ENCODE measurements at places on chromosomes 16 and 17. TPM values are rescaled to one million over a fixed set of nuclear protein-coding genes. Genes with fewer than 3 reads are reported as not detected.

LHX1 gene
- polyA plus RNA-seq: 88.7 TPM

MRC2 gene
- polyA plus RNA-seq: 93.9 TPM

NPIPB8 gene
- 1.3 TPM for polyA plus RNA-seq

KRT13 gene
- polyA plus RNA-seq: 6.2 TPM

SALL1 gene
- polyA plus RNA-seq: 111 TPM

INCA1 gene
- polyA plus RNA-seq: 8.2 TPM

TNFRSF12A gene
- 13.0 TPM for polyA plus RNA-seq

PRDM7 gene
- 0.10 TPM for polyA plus RNA-seq

GAS2L2 gene
- not detected for polyA plus RNA-seq

SLFN12 gene
- polyA plus RNA-seq: 20.8 TPM

CNGB1 gene
- 0.12 TPM for polyA plus RNA-seq

IL17C gene
- not detected for polyA plus RNA-seq

SMIM36 gene
- 0.17 TPM for polyA plus RNA-seq

VAT1L gene
- polyA plus RNA-seq: 5.8 TPM

FBXW10B gene
- 0.94 TPM for polyA plus RNA-seq

TBC1D3C gene
- polyA plus RNA-seq: not detected

NHLRC4 gene
- 7.9 TPM for polyA plus RNA-seq

ELMO3 gene
- 4.8 TPM for polyA plus RNA-seq

CCDC92B gene
- polyA plus RNA-seq: 0.22 TPM

LPCAT2 gene
- polyA plus RNA-seq: 10.0 TPM

SSTR5 gene
- 0.11 TPM for polyA plus RNA-seq

THAP11 gene
- 33.4 TPM for polyA plus RNA-seq

NUFIP2 gene
- 33.4 TPM for polyA plus RNA-seq

FBXW10 gene
- polyA plus RNA-seq: 0.61 TPM

ACSM2A gene
- polyA plus RNA-seq: 60.4 TPM

DNAI2 gene
- polyA plus RNA-seq: 0.19 TPM

OTOP2 gene
- 0.03 TPM for polyA plus RNA-seq

DCUN1D3 gene
- 9.1 TPM for polyA plus RNA-seq

FA2H gene
- 4.0 TPM for polyA plus RNA-seq

MT1H gene
- 76.0 TPM for polyA plus RNA-seq

TMEM114 gene
- polyA plus RNA-seq: 0.22 TPM

NPIPA2 gene
- polyA plus RNA-seq: not detected

ARL5C gene
- polyA plus RNA-seq: not detected

MMP15 gene
- 13.7 TPM for polyA plus RNA-seq

FN3K gene
- polyA plus RNA-seq: 24.6 TPM

CIBAR2 gene
- polyA plus RNA-seq: 0.17 TPM

SDR42E2 gene
- 0.13 TPM for polyA plus RNA-seq

PPY gene
- not detected for polyA plus RNA-seq

COPZ2 gene
- 24.2 TPM for polyA plus RNA-seq

TAX1BP3 gene
- polyA plus RNA-seq: 110 TPM

CLEC18B gene
- 124 TPM for polyA plus RNA-seq

Measured in right renal pelvis (tissue), 4 donors.